ENCODE measurements at places on chromosomes 4 and X. TPM values are rescaled to one million over a fixed set of nuclear protein-coding genes. Genes with fewer than 3 reads are reported as not detected.

The GRPR gene
- 0.43 TPM for total RNA-seq

The P2RY4 gene
- total RNA-seq = 0.14 TPM

The ARX gene
- not detected for total RNA-seq

The STPG2 gene
- total RNA-seq = under 0.01 TPM

The VCX3A gene
- total RNA-seq = not detected

The NUP62CL gene
- total RNA-seq = not detected

The SSX3 gene
- total RNA-seq = not detected

The ADH7 gene
- total RNA-seq = not detected

The SCFD2 gene
- 20.4 TPM for total RNA-seq

The AFP gene
- total RNA-seq = 0.57 TPM

The BRS3 gene
- total RNA-seq = not detected

The LRP2BP gene
- 0.43 TPM for total RNA-seq

The FRMPD3 gene
- total RNA-seq = under 0.01 TPM

The RNF175 gene
- total RNA-seq = not detected

The CXCL8 gene
- 429 TPM for total RNA-seq

The SOD3 gene
- 18.9 TPM for total RNA-seq

The PSAPL1 gene
- not detected for total RNA-seq

The GPRIN3 gene
- 0.57 TPM for total RNA-seq

The CENPVL1 gene
- not detected for total RNA-seq

The SPACA5 gene
- total RNA-seq = not detected

The C4orf54 gene
- total RNA-seq = not detected

The GAGE12E gene
- not detected for total RNA-seq

The NXF2B gene
- total RNA-seq = not detected

The WDR1 gene
- total RNA-seq = 498 TPM

The EDNRA gene
- 1.3 TPM for total RNA-seq
